ENCODE measurements at places on chromosomes 6 and 20.

DNA sequence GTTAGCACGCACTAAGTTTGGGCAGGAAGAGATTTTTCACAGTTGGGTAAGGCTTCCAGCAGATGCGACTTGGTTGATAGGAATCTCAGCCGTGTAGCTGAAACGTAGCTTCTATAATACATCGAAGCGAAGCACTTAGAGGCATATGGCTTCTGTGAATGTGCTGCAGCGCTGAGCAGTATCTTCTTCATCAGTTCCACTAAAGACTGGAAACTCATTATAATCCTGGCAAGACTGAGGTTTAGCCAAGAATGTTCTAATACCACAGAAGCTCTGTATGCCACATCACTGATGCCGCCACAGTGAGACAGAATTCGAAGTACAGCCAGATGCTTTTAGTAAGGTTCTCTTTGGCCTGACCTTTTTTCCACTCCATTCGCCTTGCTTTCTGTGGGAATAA, 680.2 kb upstream of the AGPAT4 start:
- DNase-seq = no peak

- no peak for DNase-seq
These were observed 170.0 kb downstream of the GRM4 start for GRCh38 chr6:33975661-33976436.

DNA sequence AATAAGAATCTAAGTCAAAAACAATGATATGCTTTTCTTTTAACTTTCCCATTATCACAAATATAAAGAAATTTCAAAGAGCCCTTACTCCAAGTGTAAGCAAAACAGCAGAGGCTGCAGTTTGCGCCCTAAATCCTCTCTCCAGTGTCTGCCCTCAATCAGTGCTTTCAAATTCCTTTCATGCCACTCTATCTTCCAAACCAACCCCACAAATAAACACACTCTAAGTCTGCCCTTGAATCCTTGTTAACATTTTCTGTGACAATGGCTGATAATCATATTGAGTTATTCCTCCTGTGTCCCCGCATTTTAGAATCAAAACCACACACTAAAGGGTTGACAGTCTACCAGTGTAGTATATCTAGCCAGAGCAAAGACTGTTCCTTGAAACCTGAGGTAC, 317.9 kb upstream of the MARCKS start:
- no peak for DNase-seq

- no peak for DNase-seq
These were observed 136.9 kb downstream of the TRMT11 start for GRCh38 chr6:126123226-126123625.

GRCh38 chr6:111573131-111573883, 32.4 kb downstream of the TRAF3IP2 start:
- no peak for DNase-seq

DNA sequence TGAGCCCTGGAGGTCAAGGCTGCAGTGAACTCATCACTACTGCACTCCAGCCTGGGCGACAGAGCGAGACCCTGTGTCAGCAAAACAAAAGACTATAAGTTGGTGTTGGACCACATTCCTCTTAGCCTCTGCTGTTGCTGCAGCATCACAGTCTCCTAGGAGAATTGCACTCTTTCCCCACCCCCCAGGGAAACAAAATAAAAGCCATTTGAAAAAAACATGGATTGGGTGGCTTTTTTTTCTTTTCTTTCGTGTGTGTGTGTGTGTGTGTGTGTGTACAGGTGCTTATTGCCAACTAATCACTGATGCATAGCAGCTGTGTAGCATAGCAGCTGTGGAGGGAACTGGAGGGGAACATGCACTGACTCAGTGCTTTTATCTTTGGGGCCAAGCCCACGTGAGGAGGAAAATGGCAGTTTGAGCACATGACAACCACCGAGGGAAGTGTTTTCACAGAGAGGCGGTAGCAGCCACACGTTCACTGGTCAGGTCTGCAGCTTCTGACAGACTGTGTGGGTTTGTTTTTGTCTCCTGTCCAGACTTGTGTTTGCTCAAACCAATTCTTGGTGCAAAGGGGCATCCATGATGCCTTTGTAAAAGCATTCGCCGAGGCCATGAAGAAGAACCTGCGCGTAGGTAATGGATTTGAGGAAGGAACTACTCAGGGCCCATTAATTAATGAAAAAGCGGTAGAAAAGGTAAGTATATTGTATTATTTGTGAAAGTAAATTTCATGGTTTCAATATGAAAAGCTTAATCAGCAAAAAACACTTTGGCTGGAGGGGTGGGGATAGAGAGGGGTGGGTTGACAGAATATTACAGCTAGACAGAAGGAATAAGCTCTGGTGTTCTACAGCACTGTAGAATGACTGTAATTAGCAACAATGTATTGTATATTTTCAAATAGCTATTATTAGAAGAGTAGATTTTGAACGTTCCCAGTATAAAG, 27.7 kb downstream of the ALDH5A1 start:
- no peak for DNase-seq

DNA sequence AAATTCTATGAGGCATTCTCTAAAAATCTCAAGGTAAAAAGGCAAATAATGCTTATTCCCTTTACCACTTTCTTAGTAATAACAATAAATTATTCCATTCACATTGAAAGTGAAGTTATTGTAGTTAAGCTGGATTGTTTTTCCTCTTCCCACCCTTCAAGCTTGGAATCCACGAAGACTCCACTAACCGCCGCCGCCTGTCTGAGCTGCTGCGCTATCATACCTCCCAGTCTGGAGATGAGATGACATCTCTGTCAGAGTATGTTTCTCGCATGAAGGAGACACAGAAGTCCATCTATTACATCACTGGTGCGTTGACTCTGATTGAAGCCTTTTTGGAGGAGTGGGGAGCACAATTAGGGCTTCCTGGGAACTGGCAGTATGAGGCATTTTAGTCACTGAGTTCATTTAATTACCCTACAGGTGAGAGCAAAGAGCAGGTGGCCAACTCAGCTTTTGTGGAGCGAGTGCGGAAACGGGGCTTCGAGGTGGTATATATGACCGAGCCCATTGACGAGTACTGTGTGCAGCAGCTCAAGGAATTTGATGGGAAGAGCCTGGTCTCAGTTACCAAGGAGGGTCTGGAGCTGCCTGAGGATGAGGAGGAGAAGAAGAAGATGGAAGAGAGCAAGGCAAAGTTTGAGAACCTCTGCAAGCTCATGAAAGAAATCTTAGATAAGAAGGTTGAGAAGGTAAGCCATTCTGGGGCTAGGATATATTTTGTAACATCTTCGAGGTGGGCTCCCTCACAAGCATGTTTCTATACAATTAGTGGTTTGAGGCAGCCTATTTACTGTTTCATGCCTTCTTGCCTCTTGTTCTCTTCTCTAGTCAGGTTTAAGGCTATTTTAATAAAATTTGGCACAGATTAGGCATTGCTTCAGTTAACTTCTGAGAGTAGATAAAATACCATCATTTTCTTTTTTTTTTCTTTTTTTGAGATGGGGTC, 4.9 kb downstream of the HSP90AB1 start:
- DNase-seq = no peak

DNA sequence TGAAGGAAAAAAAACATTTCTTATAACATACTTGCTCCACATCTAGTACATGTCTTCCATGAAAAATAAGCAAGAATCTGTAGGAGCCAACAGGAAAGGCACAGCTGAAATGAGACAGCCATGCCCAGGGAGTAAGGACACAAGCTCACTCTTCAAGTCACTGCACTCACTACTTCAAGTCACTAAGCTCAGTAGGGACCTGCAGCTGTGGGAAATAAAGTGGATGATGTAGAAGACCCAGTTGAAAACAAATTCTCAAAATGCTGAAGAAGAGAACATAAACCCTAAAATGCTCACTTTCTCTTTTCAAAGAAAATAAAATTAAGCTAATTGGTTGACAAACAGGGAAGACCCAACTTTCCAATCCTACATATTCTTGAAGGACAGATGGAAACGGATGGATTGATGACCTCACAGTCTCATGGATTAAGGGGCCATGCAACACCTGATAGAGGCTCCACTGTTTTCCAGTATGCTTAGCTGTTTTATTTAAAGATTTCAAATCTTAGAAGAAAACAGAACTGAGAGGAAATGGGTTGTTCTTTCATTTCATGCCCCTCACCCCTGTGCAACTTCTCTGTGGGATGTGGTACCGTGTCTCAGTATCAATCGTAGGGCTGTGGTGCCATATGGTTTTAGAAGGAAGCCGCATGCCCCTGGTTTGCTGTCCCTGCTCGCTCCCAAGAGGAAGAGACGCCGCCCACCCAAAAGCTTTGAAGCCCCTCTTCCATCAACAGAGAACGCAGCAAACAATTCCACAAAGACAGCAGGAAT, 133.3 kb downstream of the WDR27 start:
- no peak for DNase-seq

- no peak for DNase-seq
These were observed 8.2 kb downstream of the DHX35 start for GRCh38 chr20:38970302-38970701.

GRCh38 chr20:23086931-23087411, 847 bp upstream of the CD93 start:
- no peak for DNase-seq

DNA sequence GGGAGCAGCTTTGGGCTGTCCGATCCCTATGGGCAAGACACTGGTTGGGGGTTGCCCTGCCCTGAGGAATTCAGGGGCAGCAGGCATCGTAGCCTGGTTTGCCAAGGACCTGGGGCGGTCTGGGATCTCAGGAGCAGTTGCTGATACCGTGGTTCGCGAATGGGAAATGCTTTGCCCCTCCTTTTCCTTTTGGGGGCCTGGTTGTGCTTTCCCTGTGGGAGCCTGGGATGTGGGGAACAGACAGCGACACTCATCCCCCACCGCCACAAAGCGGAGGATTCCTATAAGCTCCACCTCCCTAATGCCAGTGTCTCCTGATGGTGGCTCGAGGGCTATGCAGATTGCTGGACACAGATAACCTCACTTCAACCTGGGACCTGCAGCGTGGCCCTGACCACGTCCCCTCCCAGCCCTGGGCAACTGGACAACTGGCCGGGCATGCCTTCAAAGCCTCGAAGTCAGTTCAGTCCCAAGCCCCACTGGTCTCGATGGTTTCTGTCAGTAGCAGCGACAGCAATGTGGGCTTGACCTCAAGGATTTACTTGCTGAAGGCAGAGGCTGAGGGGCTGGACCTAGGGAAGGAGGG, 3.3 kb downstream of the CEBPB start:
- DNase-seq = no peak

GRCh38 chr6:162951164-162951743, 223.5 kb downstream of the PACRG start:
- DNase-seq = no peak

- DNase-seq = no peak
These were observed 143.6 kb upstream of the ZNF184 start for GRCh38 chr6:27616328-27617045.

- no peak for DNase-seq
These were observed 35.8 kb downstream of the BTBD9 start for GRCh38 chr6:38603966-38604365.

- DNase-seq = no peak
These were observed 33.4 kb downstream of the BMP6 start for GRCh38 chr6:7759320-7759719.

Measured in activated CD8-positive, alpha-beta memory T cell treated with anti-CD3 and anti-CD28 coated beads for 4 hours (primary cell).